Bone marrow (tissue), 2 donors: ENCODE measurements at places on chromosomes 12 and 14.

- no peak for DNase-seq
These were observed 38.2 kb upstream of the PRB4 start for GRCh38 chr12:11348439-11348838.

GRCh38 chr14:64966976-64967375 is 5.2 kb downstream of the RAB15 start:
- DNase-seq, result no peak

DNA sequence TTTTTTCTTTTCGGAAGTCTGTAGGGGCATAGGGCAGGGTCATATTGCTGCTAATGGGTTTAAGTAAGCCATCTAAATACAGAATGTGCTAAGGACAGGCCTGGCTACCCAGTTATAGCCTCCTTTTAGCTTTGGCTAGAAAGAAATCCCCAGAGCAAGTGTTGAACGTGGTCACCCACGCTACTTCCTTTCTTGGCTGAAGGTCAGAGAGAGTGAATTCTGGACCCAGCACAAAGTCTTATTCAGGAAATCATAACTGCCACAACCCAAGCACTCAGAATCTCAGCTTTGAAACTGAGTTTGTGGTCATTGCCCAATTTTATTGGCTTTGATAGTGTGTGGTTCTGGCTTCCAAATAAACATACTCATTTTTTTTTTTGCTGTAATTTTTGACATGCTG is 542.1 kb upstream of the ATP2B1 start:
- no peak for DNase-seq

DNA sequence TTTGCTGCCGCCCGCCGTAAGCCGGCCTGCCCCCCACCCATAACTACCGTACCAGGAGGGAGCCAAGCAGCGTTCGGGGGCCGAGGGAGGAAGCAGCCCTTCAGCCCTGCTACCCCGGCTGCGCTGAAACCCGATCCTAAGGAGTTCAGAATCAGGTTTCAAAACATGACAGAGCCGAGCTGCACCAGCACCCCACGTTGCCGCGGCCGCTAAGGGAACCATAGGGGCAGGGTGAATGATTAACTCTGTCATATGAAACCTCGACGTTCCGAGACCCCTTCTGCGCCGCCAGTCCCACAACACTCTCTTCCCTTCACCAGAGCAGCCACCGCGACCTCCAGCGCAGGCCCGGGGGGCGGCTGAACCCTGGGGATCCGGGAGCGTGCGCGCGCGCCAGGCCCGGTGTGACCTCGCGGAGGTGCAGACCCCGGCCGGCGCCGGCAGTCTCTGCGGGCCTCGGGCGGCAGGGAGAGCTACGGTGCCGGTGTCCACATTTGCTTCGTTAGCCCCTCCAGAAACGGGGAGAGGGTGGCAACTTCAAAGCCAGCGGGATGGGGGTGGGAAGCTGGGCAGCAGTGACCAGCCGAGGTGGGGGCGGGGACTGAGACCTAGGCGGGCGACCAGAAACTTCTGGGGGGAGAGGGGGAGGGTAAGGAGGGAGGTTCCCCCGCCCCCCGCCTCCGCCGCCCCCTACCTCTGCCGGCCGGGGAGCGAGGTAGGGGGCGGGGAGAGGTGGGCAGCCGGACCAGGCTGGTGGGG is 1.6 kb downstream of the SIX4 start:
- DNase-seq, result no peak

- DNase-seq, result no peak
These were observed 115.7 kb downstream of the PLXNC1 start for GRCh38 chr12:94263905-94264561.

DNA sequence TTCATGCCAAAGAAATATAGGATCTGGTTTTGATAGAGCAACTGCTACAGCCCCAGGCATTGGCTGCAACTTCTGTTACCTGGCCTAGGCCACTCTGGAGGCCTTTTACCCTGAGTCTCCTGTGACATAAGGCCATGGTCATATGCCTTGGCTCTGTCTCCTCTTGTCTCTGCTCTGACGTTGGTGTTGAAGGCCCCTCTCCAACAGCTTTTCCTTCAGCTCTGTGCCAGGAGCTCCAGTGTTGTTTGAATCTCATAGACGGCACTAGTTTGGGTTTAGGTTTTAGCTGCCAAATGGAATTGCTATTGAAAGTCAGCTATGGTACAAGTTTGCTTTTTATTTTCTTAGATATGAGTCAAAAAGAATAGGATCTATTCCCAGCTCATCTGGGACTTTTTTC is 41.1 kb downstream of the TTLL5 start:
- DNase-seq, result no peak

GRCh38 chr12:75944097-75944904 is 87.3 kb downstream of the PHLDA1 start:
- peak; percentile 28 for DNase-seq

- DNase-seq, result no peak
These were observed 35.4 kb upstream of the AACS start for GRCh38 chr12:125029761-125030358.

GRCh38 chr12:55705782-55706402 is 1.8 kb downstream of the ITGA7 start:
- no peak for DNase-seq

GRCh38 chr14:21352587-21352986 is 31.2 kb downstream of the SUPT16H start:
- DNase-seq, result no peak

DNA sequence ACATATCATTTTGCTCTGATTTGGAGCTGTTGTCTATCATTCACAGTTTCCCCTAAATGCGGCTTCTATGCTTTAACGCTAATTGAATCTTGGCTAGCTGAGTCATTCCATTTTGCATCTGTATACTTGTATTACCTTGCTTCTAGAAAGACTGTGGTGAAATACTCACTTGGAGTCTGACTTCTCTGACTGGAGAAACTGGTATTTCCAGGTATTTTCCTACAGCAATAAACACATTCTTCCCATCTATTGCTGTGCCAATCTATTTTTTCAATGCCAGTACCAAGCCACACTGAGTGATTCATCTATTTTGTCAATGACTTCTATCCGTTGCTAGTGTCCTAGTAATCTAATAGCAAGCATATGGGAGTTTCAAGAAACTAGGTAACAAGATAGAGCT is 76.0 kb upstream of the ST8SIA1 start:
- DNase-seq, result no peak

DNA sequence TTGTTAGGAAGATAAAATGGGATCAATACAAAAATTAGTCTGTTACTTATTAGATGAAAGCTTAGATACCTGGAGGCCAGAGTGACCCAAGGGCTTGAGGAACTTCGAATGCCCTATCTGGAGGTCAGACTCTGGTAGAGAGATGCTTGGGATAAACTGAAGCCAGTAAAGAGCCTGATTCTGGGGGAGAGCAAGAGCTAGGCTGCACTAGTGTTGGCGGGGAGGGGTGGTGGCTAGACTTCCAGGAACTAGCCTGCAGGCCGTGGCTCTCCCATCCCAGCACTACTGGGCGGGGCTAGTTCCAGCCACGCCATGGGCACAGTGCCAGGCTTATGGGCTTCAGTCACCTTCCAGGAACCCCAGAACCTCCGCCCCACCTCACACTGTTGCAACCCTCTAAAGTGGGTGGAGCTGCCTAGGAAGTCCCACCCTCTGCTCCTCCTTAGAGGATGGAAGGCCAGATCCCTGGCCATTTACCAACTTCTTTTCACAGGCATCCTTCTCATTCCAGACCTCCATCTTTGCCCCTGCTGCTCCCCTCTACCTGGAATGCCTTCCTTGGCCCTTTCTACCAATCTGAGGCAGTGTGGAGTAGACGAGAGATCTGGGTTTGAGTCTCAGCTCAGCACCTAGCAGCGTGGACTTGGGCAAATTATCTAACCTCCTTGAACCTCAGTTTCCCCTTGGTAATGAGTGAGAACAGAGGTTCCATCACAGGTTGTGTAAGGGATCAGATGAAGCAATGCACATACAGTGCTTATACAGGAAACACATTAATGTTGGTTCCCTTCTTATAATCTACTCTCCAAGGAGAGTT is 6.3 kb upstream of the NFE2 start:
- DNase-seq, result peak; percentile 88

- no peak for DNase-seq
These were observed 109.2 kb downstream of the EFCAB11 start for GRCh38 chr14:89845346-89845745.

- DNase-seq, result no peak
These were observed 92.9 kb upstream of the FOXN3 start for GRCh38 chr14:89509891-89510290.

GRCh38 chr12:32217354-32218310 is 111.0 kb downstream of the BICD1 start:
- DNase-seq, result no peak

- DNase-seq, result no peak
These were observed 78.2 kb downstream of the RGS6 start for GRCh38 chr14:72010474-72010873.

GRCh38 chr12:2551412-2551900 is 243.3 kb upstream of the FKBP4 start:
- DNase-seq, result no peak
